Nephron progenitor cell (in vitro differentiated cells): ENCODE measurements at places on chromosomes 5 and 9.

DNA sequence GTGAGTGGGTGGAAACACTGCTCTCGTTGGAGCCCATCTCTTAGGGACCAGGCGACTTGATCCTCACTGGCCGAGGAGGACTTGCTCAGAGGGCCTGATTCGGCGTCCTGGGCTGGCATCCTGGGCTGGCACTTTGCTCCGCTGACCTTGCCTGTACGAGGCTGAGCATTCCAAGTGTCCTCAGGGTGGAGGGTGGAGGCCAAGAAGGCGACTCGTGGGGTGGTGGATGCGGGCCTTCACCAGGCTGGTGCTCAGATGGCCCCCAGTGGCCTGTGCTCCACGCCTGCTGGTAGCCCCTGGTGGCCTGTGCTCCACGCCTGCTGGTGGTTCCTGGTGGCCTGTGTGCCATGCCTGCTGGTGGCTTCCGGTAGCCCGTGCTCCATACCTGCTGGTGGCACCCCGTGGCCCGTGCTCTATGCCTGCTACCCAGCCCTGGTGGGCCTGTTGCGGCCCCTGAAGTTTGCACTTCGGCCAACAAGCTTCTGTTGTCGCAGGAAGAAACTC is 42.9 kb downstream of the PHF2 start:
- DNase-seq, result no peak

DNA sequence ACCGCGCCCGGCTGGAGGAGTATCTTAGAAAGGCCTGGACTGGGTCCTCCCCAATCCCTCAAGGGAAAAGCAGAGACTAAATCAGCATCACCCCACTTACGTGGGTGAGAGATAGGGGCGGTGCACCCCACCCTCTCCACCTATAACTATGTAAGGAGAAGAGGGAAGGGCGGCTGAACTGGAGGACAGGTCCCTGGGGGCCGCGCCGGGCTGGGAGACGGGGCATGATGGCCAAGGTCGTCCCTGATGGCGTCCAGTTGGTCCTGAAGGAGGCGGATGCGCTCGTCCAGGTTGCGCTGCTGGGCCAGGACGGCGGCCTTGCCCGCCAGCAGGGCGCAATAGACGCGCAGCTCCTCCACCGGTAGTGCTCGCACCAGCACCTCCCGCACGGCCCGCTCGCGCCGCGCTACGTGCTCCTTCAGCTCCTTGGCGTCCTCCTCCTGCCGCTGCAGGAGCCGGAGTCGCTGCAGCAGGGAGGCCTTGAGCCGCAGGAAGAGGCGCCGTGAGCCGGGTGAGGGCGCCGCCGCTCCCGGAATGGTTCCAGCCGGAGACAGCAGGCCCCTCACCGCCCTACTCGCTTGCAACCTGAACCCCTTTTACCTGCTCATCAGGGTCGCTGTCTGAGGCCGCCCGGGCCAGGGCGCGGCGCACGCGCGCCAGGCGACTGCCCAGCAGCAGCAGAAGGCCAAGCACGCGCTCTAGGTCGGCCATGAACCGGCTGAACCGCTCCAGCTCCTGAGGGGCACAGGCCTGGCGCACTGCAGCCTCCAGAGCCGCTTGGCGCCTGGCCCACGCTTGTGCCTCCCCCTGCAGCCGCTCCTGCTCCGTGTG is 7.6 kb downstream of the SHROOM1 start:
- peak; percentile 73 for DNase-seq

GRCh38 chr5:77292026-77292757 is 81.7 kb downstream of the PDE8B start:
- no peak for DNase-seq

DNA sequence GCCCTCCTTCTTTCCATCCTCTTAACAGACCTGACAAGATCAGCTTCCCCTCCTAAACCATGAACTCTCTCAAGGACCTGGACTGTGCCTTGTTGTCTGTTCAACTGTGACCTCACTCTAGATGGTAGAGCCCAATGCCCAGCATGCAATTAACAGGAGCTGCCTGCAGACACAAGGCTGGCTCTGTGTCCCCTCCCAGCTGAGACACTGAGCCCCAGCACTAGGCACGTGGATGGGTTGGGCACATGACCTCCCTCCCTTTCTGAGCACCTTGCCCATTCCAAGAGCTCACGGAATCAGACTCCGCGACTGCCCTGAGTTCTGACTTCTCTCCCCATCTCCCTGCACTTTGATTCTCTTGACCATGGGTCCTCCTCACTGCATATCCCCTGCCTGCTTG is 93.5 kb upstream of the LRRTM2 start:
- no peak for DNase-seq

- no peak for DNase-seq
Observed at GRCh38 chr5:142821733-142822487, 51.7 kb downstream of the ARHGAP26 start.

- DNase-seq, result no peak
Observed at GRCh38 chr9:22919423-22919822, 472.8 kb downstream of the DMRTA1 start.

GRCh38 chr5:177592010-177592834 is at the start of gene TMED9:
Gene TMED9 (plus strand): TSS chr5:177592203. CDS start chr5:177592215, 12 bp downstream.
- DNase-seq, result peak; percentile 83

DNA sequence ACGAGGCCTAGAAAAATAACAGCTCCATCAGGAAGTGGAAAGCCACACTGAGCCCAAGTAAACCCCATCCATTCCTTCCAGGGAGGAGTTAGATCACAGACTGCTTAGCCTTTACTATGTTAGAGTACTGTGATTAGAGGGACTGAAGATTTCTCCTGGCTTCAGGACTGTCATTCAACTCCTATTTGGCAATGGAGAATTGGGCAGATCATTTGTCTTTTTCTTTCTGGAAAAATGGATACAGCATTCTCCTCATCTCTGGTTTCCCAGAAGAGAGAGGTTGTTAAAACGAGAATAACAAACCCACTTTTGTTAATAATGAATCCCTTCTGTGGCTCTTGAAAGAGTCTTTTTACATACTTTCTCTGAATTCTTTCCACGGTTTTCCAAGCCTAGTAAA is 150.4 kb downstream of the GABRB2 start:
- DNase-seq, result no peak

GRCh38 chr5:14355391-14355790 is 212.2 kb downstream of the TRIO start:
- no peak for DNase-seq

- no peak for DNase-seq
Observed at GRCh38 chr5:148177207-148177606, 8.9 kb downstream of the SPINK14 start.

DNA sequence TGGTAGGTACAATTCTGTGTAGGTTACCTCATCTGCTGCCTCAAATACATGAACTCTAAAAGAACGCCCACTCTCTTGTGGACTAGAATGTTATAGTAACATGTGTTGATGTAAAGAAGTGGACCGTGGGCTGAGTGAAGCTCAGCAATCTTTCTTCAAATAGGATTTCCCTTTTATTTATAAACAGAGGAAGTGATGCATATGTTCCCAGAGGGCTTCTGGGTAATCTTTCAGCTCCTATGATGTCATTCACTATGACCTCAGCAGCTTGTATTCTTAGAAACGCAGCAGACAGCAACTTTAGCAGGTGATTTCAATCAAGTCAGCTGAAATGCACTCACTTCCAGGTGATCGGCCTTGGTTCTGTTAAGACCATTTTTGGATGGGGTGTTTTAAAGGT is 14.4 kb downstream of the F2RL2 start:
- DNase-seq, result no peak

GRCh38 chr5:55218967-55219366 is 8.1 kb downstream of the MCIDAS start:
- DNase-seq, result no peak

GRCh38 chr5:67085616-67086015 is 111.0 kb downstream of the CD180 start:
- DNase-seq, result no peak

GRCh38 chr5:6761333-6761732 is 48.1 kb downstream of the TENT4A start:
- DNase-seq, result no peak

DNA sequence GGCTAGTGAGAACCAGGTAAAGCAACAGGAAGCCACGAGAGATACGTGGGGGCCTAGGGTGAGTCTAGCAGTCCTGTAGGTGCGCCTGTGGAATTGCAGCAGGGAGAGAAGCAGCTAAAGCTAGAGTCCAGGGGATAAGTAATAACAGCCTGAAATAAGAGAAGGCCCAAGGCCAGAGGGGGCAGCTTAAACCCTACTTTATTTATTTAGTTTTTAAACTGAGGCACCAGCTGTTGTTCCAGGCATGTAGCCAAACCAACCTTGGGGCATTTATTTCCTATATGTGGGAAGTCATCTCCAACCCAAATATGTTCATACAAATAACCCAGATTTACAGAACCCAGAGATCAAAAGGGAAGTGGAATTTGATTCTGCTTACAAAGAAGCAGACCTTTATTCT is 93.5 kb downstream of the GLDC start:
- no peak for DNase-seq

- DNase-seq, result no peak
Observed at GRCh38 chr5:107930891-107931290, 260.2 kb upstream of the EFNA5 start.

DNA sequence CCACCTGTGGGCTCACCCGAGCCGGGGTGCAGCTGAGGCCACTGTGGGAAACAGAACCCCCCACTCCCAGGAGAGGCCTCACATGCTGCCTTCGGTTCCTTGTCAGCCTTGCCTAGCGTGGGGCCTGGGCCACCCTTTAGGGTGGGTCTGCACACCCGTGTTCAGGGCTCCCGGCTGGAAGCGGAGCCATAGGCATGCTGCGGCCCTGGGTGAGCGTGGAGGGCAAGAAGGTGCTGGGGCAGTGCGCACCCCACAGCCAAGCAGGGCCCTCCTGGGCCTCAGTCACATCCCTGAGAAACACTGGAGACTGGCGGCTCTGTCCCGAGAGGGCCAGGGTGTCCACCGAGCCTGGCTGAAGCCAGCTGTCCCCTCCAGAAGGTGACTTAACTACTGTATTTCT is 41.9 kb downstream of the GOLM1 start:
- no peak for DNase-seq

GRCh38 chr9:101434998-101435397 is 576 bp downstream of the ALDOB start:
- no peak for DNase-seq

GRCh38 chr5:124103671-124104070 is 591.7 kb downstream of the CSNK1G3 start:
- DNase-seq, result no peak

DNA sequence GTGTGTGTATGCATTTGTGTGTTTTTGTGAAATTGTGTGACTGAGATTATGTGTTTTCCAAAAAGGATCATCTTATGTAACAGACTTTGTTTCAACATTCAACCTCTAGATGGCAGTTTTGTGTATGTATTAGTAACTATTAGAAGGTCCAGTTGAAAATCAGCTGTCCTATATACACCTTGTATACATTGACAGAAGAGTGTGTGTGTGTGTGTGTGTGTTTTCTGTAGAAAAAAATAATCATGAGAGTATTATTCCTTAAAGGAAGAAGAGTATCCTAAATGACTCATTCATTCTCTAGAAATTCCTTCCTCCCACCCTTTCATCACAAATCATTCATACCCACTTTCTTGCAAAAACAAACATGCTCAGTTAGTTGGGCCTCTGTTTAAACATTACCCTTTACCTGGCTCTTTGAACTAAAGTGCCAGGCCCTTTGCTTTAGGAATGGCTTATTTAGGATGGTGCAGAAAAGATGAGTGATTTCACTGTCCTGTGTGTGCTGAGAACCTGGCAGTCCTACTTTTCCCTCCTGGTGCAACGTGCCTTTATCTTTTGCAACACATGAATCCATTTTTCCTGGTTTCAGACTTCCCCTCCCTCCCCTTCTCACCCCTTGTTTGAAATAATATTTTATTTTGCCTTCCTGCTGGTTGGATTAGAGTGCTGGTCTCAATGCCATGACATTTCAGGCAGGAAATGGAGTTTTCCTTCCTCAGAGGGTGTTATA is 152.2 kb downstream of the ARHGAP26 start:
- DNase-seq, result no peak

- DNase-seq, result no peak
Observed at GRCh38 chr9:14221119-14221518, 92.8 kb downstream of the NFIB start.

GRCh38 chr5:137199966-137200365 is 299.2 kb downstream of the SPOCK1 start:
- no peak for DNase-seq

DNA sequence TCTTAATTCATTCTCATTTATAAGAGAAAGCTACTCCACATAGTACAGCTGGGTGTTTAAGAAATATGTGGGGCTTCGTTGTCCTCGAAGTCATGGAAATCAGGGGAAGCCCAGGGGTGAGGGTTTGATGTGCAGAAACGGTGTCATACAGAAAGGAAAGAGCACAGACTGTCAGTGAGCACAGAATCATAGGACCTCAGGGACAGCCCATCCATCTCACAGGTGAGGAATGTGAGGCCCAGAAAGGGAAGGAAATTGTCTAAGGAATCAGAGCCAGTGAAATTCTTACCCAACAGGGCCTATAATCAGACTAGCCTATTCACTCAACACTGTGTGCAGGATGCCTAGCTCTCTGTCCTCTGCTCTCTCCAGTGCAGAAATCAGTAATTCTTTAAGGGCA is 535.6 kb downstream of the SPOCK1 start:
- DNase-seq, result no peak

GRCh38 chr5:179788193-179788854 is 5.5 kb upstream of the LTC4S start:
- no peak for DNase-seq

GRCh38 chr5:154722936-154723335 is 32.2 kb upstream of the LARP1 start:
- no peak for DNase-seq

- no peak for DNase-seq
Observed at GRCh38 chr5:132905938-132906337, 32.5 kb downstream of the LEAP2 start.

DNA sequence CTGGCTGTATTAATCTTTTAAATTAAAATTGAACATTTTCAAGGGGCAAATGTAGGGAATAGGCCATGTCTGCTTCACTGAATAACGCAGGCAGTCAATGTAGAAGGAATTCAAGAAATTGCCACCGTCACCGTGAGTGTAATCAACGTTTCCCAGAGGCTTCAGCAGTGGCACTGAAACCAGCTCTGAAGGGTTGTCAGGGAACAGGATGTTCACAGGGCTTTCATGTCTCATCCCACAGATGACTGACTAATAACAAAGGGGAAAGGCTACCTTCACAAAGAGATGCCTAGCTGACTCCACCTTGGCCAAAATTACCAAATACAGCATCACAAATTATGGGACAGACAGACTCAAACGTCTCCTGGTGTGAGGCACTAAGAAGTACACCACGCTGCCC is 70.4 kb upstream of the SIMC1 start:
- DNase-seq, result no peak

GRCh38 chr5:132420706-132421272 is 51.3 kb downstream of the SLC22A5 start:
- no peak for DNase-seq

GRCh38 chr5:59584858-59585846 is 308.4 kb downstream of the PDE4D start:
- DNase-seq, result no peak

GRCh38 chr5:150499437-150499956 is 8.4 kb upstream of the NDST1 start:
- no peak for DNase-seq

GRCh38 chr5:56681346-56681745 is 134.0 kb upstream of the MAP3K1 start:
- DNase-seq, result no peak

DNA sequence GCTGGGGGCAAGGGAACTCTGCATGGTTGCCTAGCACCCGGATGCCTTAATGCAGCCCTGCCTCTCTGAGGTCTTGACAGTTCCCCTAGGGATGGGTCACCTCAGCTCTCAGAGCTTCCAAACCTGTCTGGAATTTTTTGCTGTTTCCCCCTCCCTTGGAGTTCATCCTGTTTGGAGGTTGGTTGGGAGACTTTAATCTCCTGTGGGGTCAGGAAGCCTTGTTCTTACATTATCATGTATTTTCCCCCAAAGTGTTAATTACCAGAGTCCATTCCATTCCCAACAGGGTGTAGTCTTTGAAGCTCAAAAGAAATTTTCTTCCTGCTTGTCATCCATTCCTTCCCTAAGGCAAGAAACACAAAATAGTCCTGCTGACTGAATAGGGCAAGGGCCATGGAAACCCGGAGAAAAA is 150.3 kb upstream of the SPRY4 start:
- DNase-seq, result no peak
